ENCODE measurements at places on chromosomes 1 and 21.

DNA sequence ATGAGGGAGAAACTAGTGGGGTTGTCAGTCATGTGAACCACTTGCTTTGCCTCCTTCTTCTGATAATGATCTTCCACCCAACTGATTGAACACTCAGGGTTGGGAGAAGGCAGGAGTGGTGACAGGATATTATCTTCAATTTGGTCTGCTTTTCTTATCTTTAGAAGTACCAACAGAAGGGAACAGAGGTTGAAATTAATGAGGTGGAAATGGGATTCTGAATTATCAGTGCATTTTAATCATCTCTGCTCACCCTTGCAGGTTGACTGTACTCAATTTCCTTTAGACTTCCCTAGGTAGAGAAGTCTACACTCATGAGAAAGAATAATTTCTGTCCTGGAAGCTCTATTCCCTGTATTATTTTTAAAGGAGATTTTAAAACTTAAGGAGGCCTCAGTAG is 19.9 kb upstream of the PTPN14 start:
- no peaks in the 10 kb centered on the region for H3K27me3 ChIP-seq
- peaks cover 32% of the 10 kb centered on the region for H3K4me1 ChIP-seq
- DNase-seq = no peak
- H3K4me3 ChIP-seq = no peak overlapping the region

GRCh38 chr1:114379987-114380386 is 131.0 kb downstream of the TRIM33 start:
- no peak overlapping the region for H3K4me3 ChIP-seq
- no peak overlapping the region for H3K27ac ChIP-seq
- H3K27me3 ChIP-seq = no peaks in the 10 kb centered on the region
- H3K36me3 ChIP-seq = no peaks in the 10 kb centered on the region

- no peak overlapping the region for H3K4me3 ChIP-seq
- H3K36me3 ChIP-seq = peaks cover 35% of the 10 kb centered on the region
- no peaks in the 10 kb centered on the region for H3K27me3 ChIP-seq
- peak overlapping the region; percentile 26 for H3K27ac ChIP-seq
- no peak for DNase-seq
- H3K4me1 ChIP-seq = peaks cover 85% of the 10 kb centered on the region
These were observed 55.9 kb downstream of the ITPKB start for GRCh38 chr1:226682871-226683814.

DNA sequence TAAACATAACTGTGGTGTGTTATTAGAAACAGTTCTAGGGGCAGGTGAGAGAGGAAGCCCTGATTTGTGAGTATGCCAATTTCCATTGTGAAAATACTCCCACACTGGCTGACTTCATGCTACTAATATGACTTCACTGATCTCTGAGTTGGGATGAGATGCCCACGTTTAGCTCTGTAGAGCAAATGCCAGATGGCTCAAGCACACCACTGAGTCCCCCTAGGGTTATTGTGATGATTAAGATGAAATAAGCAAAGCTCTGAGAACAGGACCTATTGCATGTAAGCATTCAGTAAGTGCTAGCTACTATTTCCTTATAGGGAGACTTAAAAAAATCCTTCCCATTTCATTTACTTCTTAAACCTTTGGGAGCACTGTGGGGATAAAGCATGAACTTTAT is 117.6 kb downstream of the CENPF start:
- H3K4me3 ChIP-seq = no peak overlapping the region
- H3K27ac ChIP-seq = no peak overlapping the region
- H3K4me1 ChIP-seq = no peaks in the 10 kb centered on the region

DNA sequence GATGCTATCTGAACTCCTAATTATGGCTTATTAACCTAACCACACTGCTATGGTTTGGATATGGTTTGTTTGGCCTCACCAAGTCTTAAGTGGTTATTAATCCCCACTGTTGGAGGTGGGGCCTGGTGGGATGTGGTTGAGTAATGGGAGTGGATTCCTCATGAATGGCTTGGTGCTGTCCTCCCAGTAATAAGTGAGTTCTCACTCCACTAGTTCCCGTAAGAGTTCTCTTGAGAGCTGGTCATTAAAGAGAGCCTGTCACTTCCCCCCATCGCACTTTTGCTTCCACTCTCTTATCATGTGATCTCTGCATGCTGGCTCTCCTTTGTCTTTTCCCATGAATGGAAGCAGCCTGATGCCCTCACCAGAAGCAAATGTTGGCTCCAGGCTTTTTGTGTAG is 328.8 kb downstream of the PLA2G4A start:
- H3K36me3 ChIP-seq = no peaks in the 10 kb centered on the region
- H3K4me3 ChIP-seq = no peak overlapping the region
- no peak overlapping the region for H3K27ac ChIP-seq
- DNase-seq = no peak
- H3K27me3 ChIP-seq = no peaks in the 10 kb centered on the region
- H3K4me1 ChIP-seq = peaks cover 6% of the 10 kb centered on the region

- peaks cover 14% of the 10 kb centered on the region for H3K4me1 ChIP-seq
- no peaks in the 10 kb centered on the region for H3K27me3 ChIP-seq
- H3K36me3 ChIP-seq = peaks cover 20% of the 10 kb centered on the region
- peak overlapping the region; percentile 93 for H3K27ac ChIP-seq
- peak overlapping the region; percentile 51 for H3K4me3 ChIP-seq
- no peak for DNase-seq
These were observed 8.8 kb upstream of the P3R3URF start for GRCh38 chr1:46184920-46185658.

- H3K27ac ChIP-seq = no peak overlapping the region
- no peak overlapping the region for H3K4me3 ChIP-seq
- peaks cover 31% of the 10 kb centered on the region for H3K4me1 ChIP-seq
- no peaks in the 10 kb centered on the region for H3K27me3 ChIP-seq
- no peak for DNase-seq
These were observed 3.8 kb upstream of the C2CD4D start for GRCh38 chr1:151843398-151843797.

GRCh38 chr1:167685844-167686243 is 35.9 kb upstream of the MPZL1 start:
- H3K27me3 ChIP-seq = no peaks in the 10 kb centered on the region
- H3K36me3 ChIP-seq = peaks cover 73% of the 10 kb centered on the region
- DNase-seq = no peak
- peak overlapping the region; percentile 58 for H3K27ac ChIP-seq
- H3K4me3 ChIP-seq = no peak overlapping the region

DNA sequence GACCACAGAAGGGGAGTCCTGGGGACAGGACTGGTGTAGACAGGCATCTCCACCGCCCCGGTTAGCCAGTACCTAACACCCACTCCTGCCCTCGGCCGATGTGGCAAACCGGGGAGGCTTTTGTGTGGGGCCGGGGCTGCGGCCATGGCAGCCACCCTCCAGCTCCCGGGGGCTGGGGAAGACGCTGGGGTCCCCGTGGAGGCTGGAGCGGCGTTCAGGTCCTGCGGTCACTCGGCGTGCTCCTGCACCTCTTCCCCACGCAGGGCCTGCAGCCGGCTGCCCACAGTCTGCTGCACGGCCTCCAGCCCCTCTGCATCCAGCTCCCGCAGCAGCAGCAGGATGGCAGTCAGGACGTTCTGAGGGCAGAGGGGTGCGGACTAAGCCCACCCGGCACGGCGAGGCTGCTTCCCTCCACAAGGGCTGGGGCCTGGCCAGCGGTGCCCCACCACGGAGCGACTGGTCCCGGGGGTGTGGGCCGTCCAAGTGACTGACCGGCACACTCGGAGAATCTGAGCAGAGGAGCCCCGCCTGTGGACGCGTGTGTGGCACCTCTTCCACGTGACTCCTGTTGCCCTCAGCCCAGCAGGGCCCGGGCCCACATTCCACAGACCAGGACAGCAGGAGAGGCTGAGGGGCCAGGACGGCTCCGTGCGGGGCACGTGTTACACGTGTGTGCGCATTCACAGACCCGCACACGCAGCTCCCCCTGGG is 9.1 kb downstream of the CFAP410 start:
- no peak for DNase-seq
- H3K27me3 ChIP-seq = no peaks in the 10 kb centered on the region
- H3K4me1 ChIP-seq = no peaks in the 10 kb centered on the region
- H3K27ac ChIP-seq = no peak overlapping the region

GRCh38 chr1:35660581-35661473 is 19.5 kb upstream of the PSMB2 start:
- H3K27ac ChIP-seq = no peak overlapping the region
- H3K4me3 ChIP-seq = no peak overlapping the region
- peaks cover 10% of the 10 kb centered on the region for H3K27me3 ChIP-seq
- no peak for DNase-seq
- H3K36me3 ChIP-seq = no peaks in the 10 kb centered on the region

- no peak for DNase-seq
- no peak overlapping the region for H3K4me3 ChIP-seq
- H3K4me1 ChIP-seq = peaks cover 7% of the 10 kb centered on the region
- H3K36me3 ChIP-seq = no peaks in the 10 kb centered on the region
These were observed 25.5 kb upstream of the ZC3H12A start for GRCh38 chr1:37448691-37449417.

GRCh38 chr1:91548376-91549040 is 47.9 kb downstream of the CDC7 start:
- H3K4me3 ChIP-seq = peak overlapping the region; percentile 43
- H3K4me1 ChIP-seq = peaks cover 68% of the 10 kb centered on the region
- peak overlapping the region; percentile 80 for H3K27ac ChIP-seq
- peaks cover 14% of the 10 kb centered on the region for H3K36me3 ChIP-seq
- H3K27me3 ChIP-seq = peaks cover 4% of the 10 kb centered on the region

DNA sequence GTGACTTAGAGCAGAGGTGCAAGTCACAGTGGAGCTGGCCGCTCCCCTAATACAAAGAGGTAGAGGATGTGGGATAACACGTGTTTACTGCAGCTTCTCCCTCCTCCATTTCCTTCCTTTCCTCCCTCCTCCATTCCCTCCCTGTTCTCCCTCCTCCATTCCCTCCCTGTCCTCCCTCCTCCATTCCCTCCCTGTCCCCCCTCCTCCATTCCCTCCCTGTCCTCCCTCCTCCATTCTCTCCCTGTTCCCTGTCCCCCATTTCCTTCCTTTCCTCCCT is 124.0 kb downstream of the CRYAA start:
- H3K36me3 ChIP-seq = no peaks in the 10 kb centered on the region
- H3K4me1 ChIP-seq = no peaks in the 10 kb centered on the region
- no peak overlapping the region for H3K27ac ChIP-seq
- H3K27me3 ChIP-seq = no peaks in the 10 kb centered on the region
- no peak for DNase-seq
- no peak overlapping the region for H3K4me3 ChIP-seq

GRCh38 chr1:150364231-150365003 is 470 bp downstream of the RPRD2 start:
- peaks cover 23% of the 10 kb centered on the region for H3K36me3 ChIP-seq
- DNase-seq = peak; percentile 73
- peak overlapping the region; percentile 99 for H3K27ac ChIP-seq
- peak overlapping the region; percentile 93 for H3K4me3 ChIP-seq
- no peaks in the 10 kb centered on the region for H3K27me3 ChIP-seq

GRCh38 chr1:202135221-202135721 is 9.3 kb downstream of the ARL8A start:
- H3K27me3 ChIP-seq = no peaks in the 10 kb centered on the region
- peaks cover 29% of the 10 kb centered on the region for H3K36me3 ChIP-seq
- no peak overlapping the region for H3K4me3 ChIP-seq
- no peaks in the 10 kb centered on the region for H3K4me1 ChIP-seq

- H3K4me1 ChIP-seq = peaks cover 71% of the 10 kb centered on the region
- DNase-seq = no peak
- H3K36me3 ChIP-seq = peaks cover 71% of the 10 kb centered on the region
- no peaks in the 10 kb centered on the region for H3K27me3 ChIP-seq
These were observed 7.5 kb downstream of the LRRC8C start for GRCh38 chr1:89640440-89640839.

- no peak overlapping the region for H3K27ac ChIP-seq
- H3K36me3 ChIP-seq = no peaks in the 10 kb centered on the region
- peaks cover 8% of the 10 kb centered on the region for H3K4me1 ChIP-seq
- H3K27me3 ChIP-seq = peaks cover 2% of the 10 kb centered on the region
- no peak for DNase-seq
These were observed 157.6 kb upstream of the IVNS1ABP start for GRCh38 chr1:185474440-185475149.

DNA sequence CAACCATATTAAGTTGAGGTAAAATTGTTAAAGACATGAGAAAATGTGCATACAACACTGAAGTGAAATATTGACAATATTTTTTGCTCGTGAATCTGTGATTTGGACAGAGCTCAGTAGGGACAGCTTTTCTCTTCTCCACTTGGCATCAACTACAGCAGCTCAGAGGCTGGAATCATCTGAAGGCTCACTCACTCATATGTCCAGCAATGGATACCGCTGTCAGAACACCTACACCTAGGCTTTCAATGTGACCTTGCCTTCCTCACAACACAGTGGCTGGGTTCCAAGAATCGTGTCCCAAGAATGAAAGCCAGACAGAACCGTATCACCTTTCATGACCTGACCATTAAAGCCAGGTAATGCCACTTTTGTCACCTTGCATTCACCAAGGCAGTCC is 115.2 kb downstream of the NRIP1 start:
- DNase-seq = no peak
- H3K4me3 ChIP-seq = no peak overlapping the region
- H3K4me1 ChIP-seq = no peaks in the 10 kb centered on the region
- H3K27ac ChIP-seq = no peak overlapping the region
- H3K36me3 ChIP-seq = no peaks in the 10 kb centered on the region

GRCh38 chr21:39775816-39776215 is 30.8 kb downstream of the IGSF5 start:
- no peaks in the 10 kb centered on the region for H3K27me3 ChIP-seq
- no peak overlapping the region for H3K27ac ChIP-seq
- no peaks in the 10 kb centered on the region for H3K4me1 ChIP-seq
- H3K36me3 ChIP-seq = no peaks in the 10 kb centered on the region
- H3K4me3 ChIP-seq = no peak overlapping the region
- DNase-seq = no peak

GRCh38 chr1:156551869-156552268 is 20.5 kb downstream of the IQGAP3 start:
- H3K36me3 ChIP-seq = peaks cover 18% of the 10 kb centered on the region
- DNase-seq = no peak
- H3K4me1 ChIP-seq = peaks cover 3% of the 10 kb centered on the region
- H3K27ac ChIP-seq = no peak overlapping the region

GRCh38 chr1:44237721-44238457 is 24.6 kb downstream of the DMAP1 start:
- H3K27ac ChIP-seq = no peak overlapping the region
- no peaks in the 10 kb centered on the region for H3K27me3 ChIP-seq
- no peak overlapping the region for H3K4me3 ChIP-seq

DNA sequence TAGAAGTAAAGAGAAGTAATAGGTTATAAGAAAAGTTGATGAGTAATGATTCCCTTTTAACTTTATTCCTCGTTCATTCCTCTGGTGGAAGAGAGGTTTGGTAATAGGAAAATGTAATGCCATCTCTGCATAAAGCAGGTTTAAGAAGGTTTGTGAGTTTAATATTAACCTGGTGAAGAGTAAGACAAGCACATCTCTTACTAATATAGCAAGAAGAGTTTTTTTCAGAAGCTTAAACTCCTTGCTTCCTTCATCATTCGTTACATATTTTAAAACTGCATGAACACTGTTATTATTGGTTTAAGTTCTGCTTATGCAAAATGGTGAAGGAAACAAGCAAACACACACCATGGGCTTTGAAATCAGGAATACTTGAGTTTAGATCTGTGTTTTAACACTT is 9.2 kb upstream of the PLA2G4A start:
- no peak for DNase-seq
- H3K27ac ChIP-seq = no peak overlapping the region
- H3K27me3 ChIP-seq = peaks cover 21% of the 10 kb centered on the region
- peaks cover 10% of the 10 kb centered on the region for H3K4me1 ChIP-seq

Measured in activated T-helper 2 cell treated with anti-CD3 and anti-CD28 coated beads, Interferon-gamma antibody, Interleukin-2, Interleukin-4, amounts not matched to agents 10 μg/mL and 5 μg/mL and 100 μg/mL, durations not matched to agents 14 hours and 24 hours and 36 hours (primary cell).